ENCODE measurements at places on chromosomes 7 and 10.

- no peak for DNase-seq
Measured at GRCh38 chr10:36383349-36383748, 741.3 kb upstream of the FZD8 start.

DNA sequence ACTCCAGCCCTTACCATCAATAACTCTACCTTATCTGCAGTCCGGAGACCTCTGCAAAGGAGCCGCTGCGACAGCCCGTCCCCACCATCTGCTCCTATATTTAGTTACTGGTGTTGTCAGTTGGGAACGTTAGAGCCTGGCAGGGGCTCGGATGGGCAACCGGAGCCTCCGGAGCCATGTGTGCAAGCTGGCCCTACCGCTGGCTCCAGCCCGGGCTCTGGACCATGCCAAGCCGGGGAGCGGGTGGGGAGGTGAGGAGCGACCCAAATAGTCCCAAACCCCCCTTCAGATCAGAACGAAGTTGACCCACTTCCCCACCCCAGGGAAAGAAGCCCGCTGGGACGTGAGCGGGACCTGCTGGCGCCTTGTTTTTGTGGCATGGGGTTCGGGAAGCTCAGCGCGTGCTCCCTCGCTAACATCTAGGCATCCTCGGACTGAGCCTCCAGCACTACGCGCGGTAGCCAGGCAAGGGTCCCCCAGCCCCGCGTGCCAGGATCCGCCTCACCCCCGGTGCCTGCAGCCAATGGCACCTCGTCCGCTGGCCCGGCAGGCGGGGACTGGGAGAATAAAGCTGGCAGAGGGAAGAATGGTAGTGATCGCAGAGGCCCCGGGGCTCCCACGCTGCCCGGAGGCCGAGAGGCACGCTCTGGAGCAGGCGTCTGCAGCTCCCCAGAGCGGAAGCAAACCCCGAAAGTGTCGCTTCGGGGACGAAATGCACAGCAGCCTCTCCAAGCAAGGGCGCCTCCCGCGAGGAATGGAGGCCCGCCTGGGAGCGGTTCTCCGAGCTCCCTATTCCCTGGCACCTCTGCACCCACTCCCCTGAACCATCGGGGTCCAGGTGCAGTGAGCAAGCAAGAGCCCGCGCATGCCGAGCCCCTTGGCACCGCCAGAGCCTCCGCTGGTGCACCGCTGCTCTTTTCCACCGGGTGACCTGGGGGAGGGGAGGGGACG is 679 bp downstream of the LRRC20 start:
- peak; percentile 33 for DNase-seq

GRCh38 chr7:51249187-51249945 is 67.2 kb downstream of the COBL start:
- no peak for DNase-seq

- no peak for DNase-seq
Measured at GRCh38 chr7:143279186-143280098, 5.3 kb upstream of the TMEM139 start.

DNA sequence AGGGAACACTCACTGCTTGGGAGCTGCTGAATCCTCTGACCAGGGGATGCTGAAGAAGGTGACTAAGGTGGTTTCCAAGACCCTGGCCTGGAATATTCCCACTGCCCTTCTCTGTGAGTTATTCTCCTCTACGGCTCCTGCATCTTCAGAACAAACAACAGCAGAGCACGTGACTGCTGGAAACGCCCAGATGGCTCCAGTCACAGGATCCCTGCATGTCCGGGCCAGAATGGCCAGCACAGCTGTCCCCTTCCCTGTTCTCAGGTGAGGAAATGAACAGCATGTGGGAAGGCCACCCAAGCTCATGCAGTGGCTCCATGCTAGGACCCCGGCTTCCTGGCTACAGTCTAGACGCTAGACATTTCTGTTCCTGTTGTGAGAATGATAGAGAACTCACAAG is 43.1 kb downstream of the GHRHR start:
- DNase-seq: no peak

DNA sequence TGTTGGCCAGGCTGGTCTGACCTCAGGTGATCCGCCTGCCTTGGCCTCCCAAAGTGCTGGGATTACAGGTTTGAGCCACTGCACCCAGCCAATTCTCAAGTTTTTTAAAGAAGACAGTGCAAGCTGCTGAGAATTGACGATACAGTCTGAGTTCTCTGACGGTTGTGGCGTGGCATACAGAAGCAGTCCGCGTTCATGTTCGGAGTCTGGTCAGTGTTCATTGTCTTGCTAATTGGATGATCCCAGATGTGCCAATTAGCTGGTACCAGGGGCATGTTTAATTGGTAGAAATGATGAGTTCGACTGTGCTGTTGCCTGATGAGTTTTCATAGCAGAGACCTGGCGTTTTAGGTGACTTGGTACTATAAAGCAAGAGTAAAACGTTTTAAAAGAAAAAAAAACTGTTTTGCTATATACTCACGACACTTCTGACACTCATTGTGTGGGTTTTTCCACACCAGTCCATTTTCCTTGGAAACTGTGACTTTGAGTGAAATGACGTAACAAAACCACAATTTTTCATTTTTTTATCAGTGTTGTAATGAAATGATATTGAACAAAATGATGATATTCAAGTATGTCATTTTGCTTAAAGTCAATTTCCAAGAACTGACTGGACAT is 32.3 kb downstream of the CAMK1D start:
- DNase-seq: no peak

DNA sequence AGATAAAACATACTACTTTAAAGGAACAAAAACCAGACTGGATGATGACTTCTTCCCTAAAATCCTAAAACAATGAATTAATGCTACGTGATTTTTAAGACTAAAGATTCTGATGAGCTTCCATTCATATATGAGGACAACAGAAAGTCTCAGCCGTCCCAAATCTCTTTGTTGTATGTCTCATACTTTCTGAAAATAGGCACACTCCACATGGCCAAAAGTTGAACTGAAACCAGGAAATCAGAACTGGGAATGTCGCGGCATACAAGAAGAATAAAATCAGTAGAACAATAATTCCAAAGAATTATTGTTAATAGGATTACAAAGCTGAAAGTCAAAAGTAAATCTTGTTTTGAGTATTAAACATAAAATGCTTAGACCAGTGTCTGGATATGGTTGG is 195.4 kb upstream of the GHITM start:
- DNase-seq: no peak

DNA sequence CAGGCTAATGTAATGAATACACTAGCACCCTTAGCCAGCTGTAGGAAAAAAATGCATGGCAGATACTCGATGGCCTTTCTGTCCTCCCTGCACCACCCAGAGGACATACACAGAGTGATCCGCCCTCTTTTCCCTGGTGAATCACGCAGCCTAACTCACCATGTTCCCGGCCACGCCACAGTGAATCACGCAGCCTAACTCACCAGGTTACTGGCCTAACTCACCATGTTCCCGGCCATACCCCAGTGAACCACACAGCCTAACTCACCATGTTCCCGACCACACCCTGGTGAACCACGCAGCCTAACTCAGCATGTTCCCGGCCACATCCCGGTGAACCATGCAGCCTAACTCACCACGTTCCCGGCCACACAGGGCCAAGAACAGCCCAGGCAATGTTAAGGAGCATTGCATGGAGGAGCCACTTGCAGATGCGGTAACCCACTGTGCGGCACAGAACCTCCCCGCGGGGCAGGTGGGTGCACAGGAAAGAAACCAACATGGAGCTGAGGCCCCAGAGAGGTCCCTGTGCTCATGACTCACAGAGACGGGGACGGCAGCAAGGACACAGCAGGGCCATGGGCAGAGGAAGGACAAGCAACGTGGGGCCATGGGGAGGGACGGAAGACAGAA is 508.5 kb downstream of the DNAJB6 start:
- no peak for DNase-seq

- peak; percentile 1 for DNase-seq
Measured at GRCh38 chr10:6014241-6014761, 37.0 kb upstream of the IL15RA start.

DNA sequence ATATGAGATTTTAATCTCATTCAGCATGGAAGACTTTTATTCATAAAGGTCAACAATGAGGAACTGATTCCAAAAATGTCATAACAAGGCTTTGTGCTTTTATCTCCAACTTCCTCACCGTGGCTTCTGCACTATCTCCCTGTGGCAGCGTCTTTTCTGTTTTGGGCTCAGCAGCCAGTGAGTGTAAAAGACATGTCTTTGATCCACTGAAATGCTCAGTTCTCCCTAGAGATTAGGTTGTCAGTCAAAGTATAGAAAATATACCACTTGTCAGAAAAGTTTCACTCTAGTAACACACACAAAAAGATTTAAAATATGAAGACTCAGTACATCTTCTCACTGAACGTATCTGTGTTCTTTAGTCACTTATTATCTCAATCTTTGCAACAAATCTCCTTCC is 901.8 kb upstream of the ZWINT start:
- DNase-seq: no peak

DNA sequence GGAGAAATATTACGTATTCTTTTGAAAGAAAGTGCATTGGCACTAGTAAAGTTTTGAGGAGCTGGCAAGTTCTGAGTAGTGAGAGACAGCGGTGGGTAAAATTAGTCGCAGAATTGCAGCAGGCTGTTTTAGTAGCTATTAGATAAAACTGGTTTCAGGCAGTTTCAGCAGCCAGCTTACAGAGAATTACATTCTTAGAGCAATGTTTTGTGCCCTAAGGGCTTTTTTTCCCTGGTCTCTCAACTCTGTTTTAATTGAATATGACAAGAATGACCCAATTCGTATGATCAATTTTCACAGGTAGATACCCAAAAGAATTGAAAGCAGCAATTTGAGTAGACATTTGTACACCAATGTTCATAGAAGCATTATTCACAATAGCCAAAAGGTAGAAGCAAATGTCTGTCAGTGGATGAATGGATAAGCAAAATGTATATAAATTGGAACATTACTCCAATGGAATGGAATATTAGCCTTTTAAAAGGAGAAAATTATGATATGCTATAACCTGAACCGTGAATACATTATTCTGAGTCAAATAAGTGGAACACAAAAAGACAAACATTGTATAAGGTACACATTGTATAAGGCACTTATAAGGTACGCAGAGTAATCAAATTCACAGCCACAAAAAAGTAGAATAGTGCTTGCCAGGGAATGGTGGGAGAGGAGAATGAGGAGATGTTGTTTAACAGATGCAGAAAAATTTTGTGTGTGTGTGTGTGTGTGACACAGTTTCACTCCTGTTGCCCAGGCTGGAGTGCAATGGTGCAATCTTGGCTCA is 5.2 kb upstream of the KBTBD2 start:
- DNase-seq: no peak

- DNase-seq: no peak
Measured at GRCh38 chr10:86594535-86594934, 59.8 kb upstream of the OPN4 start.

GRCh38 chr10:71432101-71432905 is 35.6 kb downstream of the CDH23 start:
- no peak for DNase-seq

GRCh38 chr10:11871466-11871865 is 48.3 kb downstream of the PROSER2 start:
- DNase-seq: no peak

- DNase-seq: no peak
Measured at GRCh38 chr7:132732321-132732865, 156.1 kb upstream of the PLXNA4 start.

DNA sequence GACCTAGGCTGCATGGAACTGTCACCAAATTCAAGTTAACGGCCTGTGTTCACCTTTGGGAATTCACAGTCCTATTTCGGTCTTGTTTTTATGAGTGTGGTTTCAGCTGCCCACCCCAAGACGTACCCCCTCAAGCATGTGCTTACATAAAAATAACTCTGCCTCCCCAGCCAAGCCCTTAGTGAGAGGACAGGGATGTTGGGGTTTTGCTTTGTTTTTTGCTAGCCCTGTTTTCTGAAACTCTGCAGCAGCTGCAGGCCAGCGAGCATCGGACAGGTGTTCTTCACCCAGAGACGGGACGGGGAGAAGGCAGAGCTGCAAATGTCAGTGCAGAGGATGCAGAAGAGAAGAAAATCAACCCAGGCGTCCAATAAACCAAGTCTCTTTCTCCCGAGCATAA is 13.5 kb downstream of the CHST15 start:
- DNase-seq: no peak

DNA sequence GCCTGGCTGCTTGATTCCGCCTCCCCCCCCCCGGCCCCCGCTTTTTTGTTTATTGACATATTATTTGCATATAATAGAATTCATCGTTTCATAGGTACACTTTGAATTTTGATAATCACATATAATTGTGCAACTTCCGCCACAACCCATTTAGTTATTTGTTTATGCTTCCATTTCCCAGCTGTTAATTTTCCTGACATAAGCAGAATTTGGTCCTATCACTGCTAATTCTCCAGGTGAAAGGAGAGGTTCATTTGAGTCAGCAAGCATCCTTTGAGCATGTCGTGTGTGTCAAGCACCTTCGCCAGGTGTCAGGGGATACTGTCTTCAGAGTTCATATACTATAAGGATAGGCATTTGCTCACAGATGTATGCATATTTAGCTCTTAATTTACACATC is 102.2 kb downstream of the CELF2 start:
- no peak for DNase-seq

- no peak for DNase-seq
Measured at GRCh38 chr10:22823109-22823508, 104.7 kb upstream of the ARMC3 start.

GRCh38 chr7:121271916-121272315 is 56.9 kb upstream of the WNT16 start:
- DNase-seq: no peak
